ENCODE measurements at places on chromosomes 2 and 18.

- peak; percentile 67 for DNase-seq
These were observed 395.6 kb upstream of the TRIB2 start for GRCh38 chr2:12320991-12321641.

DNA sequence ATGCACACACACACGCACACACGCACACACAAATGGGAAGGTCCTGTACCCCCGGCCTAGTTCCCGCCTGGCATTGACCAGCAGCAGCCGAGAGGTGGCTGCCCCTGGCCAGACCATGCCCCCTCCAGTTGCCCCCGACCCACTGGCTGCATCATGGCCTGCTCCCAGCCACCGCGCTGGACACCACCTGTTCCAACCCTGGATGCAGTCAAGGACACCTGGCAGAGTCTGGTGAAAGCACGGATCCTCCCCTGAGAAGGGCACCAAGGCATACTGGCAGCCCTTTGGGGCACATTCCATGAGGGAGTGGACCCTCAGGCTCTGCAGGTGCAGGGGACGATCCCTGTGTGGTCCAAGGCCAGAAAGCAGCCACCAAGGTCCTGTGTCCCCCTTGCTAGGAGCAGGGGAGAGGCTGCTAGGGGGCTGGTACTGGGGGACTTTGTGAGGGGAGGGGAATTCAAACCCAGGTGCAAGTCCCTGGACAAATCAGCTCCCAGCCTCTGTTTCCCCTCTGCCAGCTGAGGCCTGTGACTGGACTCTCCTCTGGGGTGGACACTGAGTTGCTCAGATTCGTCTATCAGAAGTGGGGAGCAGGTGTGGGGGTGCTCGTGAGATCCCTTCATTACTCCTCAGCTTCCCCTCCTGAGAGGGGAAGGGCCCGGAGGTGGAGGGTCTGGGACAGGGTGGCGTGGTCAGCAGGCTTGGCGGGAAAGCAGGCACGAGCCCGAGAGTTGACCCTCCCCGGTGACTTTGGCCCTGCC lies 3.5 kb downstream of the ESPNL start:
- no peak for DNase-seq

DNA sequence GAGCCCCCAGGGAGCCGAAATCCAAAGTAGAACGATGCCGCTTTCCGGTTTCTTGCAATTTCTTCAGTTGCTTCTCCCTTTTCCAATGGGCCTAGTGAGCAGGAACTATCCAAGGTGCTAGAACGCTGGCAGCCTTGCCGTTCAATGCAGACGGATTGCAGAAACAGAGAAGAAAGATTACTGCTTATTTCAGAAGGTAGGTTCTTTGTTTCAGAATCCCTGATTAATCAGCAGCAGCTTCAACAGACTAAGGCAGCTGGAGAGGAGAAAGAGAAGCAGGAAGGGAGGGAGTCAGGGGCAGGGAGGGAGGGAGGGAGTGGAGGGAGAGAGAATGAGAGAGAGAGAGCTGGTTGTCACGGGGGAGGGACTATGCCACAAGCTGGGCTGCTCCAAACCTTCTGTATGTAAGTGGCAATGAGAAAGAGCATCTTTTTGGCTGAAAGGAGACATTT lies 576 bp downstream of the NYAP2 start:
- DNase-seq, result peak; percentile 65

DNA sequence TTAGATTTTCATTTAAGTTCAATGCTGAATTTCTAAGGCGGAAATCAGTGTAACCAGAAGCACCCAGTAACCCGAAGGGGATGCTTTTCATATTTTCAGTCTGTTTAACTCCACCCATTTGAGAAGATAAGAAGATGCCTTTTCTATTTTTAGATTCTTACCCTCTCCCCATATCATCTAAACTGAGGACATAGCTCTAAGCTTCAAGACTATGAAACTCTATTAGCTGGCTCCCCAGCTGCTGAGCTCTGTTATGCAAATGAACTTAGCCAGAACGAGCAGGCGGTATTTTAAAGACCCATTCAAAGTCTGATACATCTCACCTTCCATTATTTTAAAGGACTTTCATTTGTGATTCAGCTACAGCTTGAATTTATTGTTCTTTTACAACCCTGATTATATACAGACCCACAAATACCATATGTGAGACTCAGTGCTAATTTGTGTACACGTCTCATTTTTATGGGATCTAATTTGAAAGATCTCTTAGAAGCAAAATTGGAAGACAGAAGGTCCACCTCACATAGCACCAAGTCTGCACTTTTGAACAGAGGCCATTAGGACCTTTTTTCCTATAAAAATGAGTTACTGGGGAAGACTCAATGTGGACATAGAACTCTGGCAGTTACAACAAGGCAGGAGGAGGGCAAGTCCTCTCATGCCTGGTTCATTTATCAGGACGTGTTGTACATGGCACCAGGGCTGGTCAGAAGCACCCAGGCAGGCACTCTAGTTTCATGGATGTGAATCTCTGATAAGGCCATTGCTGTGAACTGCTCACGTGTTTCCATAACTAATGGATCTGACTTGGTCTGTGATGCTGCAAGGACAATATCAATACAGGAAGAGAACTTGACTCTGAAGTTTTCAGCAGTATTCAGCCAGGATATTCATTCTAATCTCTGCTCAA lies 16.3 kb downstream of the CDC42EP3 start:
- DNase-seq, result no peak

DNA sequence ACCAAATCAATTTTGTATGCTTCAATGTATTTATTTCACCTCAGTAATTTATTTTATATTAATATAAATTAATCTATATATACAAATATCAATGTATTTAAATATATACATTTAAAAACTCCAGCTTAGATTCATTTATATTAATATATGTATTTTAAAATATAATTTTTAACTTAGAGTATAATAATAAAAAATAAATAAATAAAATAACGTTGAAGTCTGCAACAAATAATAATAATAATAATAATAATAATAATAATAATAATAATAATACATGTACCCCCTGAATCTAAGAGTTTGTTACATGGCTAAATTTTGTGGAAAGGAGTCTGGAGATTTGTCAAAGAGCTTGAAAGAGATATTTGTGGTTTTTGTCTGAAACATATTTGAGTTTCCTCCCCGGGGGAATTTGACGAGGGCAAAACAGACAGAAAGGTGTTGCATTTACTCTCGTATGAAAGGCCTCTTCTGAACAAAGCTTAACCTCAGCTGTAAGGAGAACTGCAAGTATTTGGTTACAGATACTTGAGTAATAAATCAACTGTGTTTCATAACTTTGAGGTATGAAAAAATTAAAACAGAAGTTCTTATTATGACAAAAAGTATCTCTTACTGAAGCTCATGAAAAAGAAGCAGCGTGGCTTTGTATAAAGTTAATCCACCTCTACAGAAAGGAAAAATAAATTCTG lies 93.4 kb downstream of the CDH19 start:
- DNase-seq, result no peak

- DNase-seq, result no peak
These were observed 90.4 kb upstream of the RBMS1 start for GRCh38 chr2:160583813-160584537.

GRCh38 chr2:219720956-219721355 lies 93.5 kb downstream of the SLC4A3 start:
- no peak for DNase-seq

GRCh38 chr18:28635530-28635929 lies 458.6 kb upstream of the CDH2 start:
- DNase-seq, result no peak

GRCh38 chr2:5697562-5697961 lies 5.4 kb downstream of the SOX11 start:
- no peak for DNase-seq

DNA sequence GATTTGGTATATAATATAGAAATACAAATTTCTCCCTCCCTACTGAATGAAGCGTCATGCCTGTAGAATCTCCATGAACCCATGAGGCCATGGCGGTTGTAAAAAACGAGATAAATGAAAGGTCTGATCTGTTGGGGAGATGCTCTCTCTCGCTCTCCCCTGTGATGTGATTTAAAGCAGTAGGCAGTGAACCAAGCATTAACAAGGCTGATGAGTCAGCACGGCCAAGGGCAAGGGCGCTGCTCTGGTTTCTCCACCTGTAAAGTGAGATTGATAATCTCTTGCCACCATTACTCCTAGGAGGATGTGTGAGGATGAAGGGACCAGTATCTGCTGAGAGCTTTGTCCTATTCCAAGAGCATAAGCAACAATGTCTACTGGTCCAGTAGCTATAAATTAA lies 553.3 kb downstream of the CMPK2 start:
- DNase-seq, result no peak

GRCh38 chr2:204647626-204648025 lies 102.4 kb downstream of the PARD3B start:
- DNase-seq, result no peak

- no peak for DNase-seq
These were observed 44.5 kb upstream of the SP3 start for GRCh38 chr2:174009488-174010223.

GRCh38 chr2:57864926-57865325 lies 181.7 kb upstream of the VRK2 start:
- DNase-seq, result no peak

DNA sequence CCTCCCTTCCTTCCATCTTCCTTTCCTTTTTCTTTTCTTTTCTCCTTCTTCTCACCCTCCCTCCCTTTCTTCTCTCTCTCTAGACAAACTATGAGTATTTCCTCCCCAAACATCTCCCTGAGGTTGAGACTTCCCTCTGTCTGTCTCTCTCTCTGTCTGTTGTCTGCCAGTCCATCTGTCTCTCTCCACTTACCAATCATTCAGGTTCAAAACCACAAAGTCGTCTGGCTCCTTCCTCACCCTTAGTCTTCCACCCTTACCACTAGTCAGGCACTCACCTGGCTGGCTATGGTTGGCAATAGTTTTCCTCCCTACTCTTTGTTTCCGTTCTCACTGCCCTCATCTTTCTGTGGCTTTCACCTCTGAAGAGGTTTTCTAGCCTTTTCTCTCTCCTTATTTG lies 12.9 kb downstream of the CCL20 start:
- DNase-seq, result no peak

DNA sequence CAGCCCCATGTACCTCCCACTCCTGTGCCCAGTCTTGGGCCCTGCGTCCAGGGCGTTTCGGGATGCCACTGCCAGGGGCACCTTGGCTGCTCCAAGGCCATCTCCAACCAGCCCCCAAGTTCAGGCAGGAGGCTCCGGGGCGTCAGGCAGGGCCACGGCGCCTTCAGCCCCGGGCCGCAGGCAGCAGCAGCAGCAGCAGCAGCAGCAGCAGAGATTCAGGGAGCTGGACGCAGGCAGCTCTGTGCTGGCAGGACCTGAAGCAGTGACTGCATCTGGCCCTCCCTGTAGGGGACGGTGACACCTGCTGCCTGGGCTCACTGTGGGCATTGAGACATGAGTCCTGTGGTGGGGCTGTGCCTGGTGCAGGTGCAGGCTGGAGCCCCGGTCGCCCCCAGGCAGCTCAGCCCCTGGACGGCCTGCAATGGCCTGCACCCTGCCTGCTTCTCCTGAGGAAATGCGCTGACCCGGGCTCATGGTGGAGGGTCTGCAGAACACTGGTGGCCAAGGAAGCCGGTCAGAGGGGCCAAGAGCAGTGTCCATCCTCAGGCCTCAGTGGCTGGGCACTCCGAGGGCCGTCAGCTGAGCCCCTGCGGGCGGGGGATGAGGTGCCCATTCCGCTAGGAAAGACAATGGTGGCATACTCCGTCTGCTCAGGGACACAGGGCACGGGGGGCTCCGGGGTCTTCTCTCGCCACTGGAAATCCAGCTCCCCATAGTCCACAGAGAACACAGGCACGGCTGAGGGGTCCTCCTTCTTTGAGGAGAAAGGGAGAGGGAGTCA lies 8.0 kb downstream of the PDCD1 start:
- DNase-seq, result no peak

GRCh38 chr2:101087638-101088037 lies 63.5 kb downstream of the TBC1D8 start:
- no peak for DNase-seq

All from NCI-H446 treated with DMSO at 0.1 percent for 48 hours (cell line).